Left renal cortex interstitium (tissue), 4 donors: ENCODE measurements at places on chromosomes 11 and 22. TPM values are rescaled to one million over a fixed set of nuclear protein-coding genes. Genes with fewer than 3 reads are reported as not detected.

- DNase-seq, result no peak
These were observed 68.1 kb downstream of the PPP6R3 start for GRCh38 chr11:68528630-68529029.

GRCh38 chr11:70324376-70325115 lies 54.1 kb downstream of the PPFIA1 start:
- DNase-seq, result no peak

GRCh38 chr11:107563702-107564101 lies 1.8 kb downstream of the ALKBH8 start:
- no peak for DNase-seq

Gene PRDX5
- 195 TPM for polyA plus RNA-seq

- DNase-seq, result no peak
These were observed 72.0 kb downstream of the RPUSD4 start for GRCh38 chr11:126139111-126140091.

- no peak for DNase-seq
These were observed 84.0 kb upstream of the PITPNB start for GRCh38 chr22:28002863-28003565.

DNA sequence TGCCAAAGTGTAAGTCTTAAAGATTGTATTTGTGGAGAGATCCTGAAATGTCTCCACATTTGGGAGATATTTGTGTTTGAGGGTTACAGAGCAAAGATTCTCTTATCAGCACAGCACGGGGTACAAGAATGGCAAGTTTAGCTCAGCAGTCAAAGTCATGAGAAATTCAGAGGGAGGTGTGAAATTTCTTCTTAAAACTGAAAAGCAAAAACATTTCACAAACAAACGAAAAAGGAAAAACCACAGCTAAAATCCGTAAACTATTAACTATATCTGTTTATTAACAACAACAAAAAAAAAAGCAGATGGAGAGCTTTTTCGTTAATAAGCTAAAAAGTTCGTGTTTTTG lies 40.9 kb upstream of the ETS1 start:
- no peak for DNase-seq

Gene XRRA1
- 16.4 TPM for polyA plus RNA-seq

DNA sequence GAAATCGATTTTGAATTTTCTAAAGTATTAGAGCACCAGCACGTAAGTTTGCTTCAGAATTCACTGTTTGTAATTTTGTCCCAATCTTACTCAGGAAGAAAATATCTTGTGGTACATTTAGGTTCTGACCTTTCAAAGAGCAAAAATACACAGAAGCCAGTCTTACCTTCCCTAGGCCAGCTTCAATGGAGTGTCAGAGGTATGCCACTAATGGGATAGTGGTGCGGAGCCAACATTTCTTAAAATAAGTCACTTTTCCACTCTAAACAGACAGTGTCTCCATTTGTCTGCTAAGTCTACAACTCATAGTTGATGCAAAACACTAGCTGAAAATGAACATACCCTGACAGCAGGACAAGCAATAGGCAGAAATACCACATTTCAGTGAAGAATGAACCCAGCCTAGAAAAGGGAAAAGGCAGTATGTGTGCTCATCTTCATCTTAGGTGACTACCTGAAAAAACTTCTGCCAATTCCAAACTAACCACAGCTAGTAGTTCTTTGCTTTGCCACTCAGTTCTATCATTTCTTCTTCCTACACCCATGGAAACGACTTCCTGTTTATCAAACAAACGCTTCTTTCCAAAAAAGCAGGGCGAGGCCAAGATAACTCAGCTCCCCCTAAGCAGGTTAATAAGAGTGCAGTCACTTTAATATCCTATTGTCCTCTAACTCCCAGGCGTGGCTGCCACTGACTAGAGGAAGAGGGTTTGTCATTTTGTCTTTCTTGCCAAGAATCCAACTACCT lies 94.0 kb upstream of the APOA1 start:
- DNase-seq, result no peak

GRCh38 chr11:27726981-27727380 lies 26.7 kb upstream of the BDNF start:
- no peak for DNase-seq

DNA sequence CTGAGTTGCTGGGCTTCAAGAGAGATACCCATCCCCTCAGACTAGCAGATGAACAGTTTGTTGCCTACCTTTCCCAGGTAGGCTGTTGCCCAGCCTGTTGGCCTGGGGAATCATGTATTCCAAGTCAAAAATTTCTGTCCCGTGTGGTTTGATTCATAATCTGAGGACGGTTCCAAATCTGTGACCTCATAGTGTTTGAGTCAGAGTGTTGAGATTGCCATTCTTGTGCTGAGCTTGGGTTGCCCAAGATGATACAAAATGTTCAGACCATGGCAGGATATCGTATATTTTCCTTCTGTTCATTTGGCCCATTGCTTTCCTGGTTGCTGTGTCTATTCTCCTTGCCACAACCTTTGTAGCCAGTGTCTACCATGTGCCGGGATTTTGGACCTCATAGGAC lies 64.3 kb downstream of the CYB5R2 start:
- DNase-seq, result no peak

DNA sequence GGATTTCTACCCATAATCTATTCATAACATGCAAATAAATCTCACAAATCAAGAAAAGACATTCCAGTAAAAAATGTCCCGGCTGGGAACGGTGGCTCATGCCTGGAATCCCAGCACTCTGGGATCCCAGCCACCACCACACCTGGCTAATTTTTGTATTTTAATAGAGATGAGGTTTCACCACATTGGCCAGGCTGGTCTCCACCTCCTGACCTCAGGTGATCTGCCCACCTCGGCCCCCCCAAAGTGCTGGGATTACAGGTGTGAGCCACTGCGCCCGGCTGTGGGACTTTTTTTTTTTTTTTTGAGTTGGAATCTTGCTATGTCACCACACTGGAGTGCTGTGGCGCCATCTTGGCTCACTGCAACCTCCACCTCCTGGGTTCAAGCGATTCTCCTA lies 4.7 kb downstream of the CHID1 start:
- DNase-seq, result no peak

GRCh38 chr11:20739577-20739976 lies 70.2 kb downstream of the NELL1 start:
- DNase-seq, result no peak

GRCh38 chr11:120125024-120125423 lies 12.9 kb downstream of the TRIM29 start:
- DNase-seq, result no peak

DNA sequence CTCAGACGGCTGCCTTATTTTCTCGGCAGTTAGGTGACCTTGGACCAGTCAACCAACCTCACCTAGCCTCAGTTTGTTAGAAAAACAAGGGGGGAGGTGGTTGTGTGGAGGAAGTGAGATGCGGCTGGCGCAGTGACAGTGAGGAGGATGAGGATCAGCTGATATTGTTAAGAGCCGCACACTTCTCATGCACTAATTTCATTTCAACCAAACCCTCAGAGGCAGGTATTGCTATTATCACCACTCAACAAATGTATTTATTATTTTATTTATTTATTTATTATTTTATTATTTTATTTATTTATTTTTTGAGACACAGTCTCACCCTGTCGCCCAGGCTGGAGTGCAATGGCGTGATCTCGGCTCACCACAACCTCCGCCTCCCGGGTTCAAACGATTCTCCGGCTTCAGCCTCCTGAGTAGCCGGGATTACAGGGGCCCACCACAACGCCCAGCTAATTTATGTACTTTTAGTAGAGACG lies 2.1 kb downstream of the LGALS1 start:
- no peak for DNase-seq

Gene PRDM10
- polyA plus RNA-seq, result 8.2 TPM

Gene MS4A4E
- polyA plus RNA-seq, result 1.0 TPM

Gene KCNC1
- 1.5 TPM for polyA plus RNA-seq

DNA sequence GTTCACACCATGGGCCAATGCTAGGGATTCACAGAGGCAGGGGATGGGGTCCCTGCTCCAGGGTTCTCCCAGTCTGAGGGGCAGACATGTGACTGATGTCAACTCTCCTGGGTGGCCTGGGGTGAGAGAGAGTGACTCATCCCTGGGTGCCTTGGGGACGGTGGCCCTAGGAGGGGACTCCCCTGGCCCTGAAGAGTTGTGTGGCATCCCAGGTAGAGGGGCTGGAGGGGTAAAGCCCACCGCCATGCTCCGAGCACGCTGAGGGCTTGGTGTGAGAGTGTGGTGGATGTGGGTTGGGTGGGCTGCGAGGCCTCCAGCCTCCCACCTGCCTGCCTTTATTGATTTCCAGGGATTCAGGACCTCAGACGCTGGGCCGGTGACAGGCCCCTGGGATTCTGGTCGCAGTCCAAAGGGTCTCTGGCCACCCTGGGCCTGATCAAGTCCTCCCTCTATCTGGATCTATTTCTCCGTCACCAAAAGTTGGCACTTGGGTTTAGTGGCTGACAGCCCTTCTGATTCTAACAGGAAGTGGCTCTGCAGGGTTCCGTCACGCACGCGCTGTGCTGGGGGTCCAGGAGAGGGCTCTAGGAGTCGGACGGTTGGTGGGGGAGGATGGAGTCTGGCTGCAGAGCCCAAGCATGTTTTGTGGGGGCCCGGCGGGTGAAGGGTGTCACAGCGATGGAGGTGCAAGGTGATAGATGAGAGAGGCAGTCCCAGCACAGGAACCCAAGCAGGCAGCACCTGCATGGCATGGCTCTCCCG lies 27.3 kb upstream of the WNT7B start:
- DNase-seq, result no peak

Gene MRGPRE
- not detected for polyA plus RNA-seq

DNA sequence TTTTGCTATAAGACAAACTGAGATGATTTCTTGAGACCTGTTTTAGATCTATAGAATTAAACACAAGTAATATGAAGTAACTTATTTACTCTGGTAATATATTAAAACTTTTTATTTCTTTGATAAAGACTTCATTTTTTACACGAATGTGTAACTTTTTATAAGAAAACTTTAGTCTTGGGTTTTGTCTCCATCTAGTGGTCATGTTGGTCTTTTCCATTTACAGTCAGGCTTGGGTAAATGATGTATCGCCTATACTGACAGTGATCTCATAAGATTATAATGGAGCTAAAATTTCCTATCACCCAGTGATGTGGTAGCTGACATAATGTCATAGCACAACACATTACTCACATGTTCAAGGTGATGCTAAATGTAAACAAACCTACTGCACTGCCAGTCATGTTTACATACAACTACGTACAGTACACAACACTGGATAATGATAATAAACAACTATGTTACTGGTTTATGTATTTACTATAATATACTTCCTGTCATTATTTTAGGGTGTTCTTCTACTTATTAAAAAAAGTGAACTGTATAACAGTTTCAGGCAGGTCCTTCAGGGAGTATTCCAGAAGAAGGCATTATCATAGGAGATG lies 7.5 kb upstream of the C11orf97 start:
- no peak for DNase-seq

Gene TECTA
- polyA plus RNA-seq, result 3.3 TPM

DNA sequence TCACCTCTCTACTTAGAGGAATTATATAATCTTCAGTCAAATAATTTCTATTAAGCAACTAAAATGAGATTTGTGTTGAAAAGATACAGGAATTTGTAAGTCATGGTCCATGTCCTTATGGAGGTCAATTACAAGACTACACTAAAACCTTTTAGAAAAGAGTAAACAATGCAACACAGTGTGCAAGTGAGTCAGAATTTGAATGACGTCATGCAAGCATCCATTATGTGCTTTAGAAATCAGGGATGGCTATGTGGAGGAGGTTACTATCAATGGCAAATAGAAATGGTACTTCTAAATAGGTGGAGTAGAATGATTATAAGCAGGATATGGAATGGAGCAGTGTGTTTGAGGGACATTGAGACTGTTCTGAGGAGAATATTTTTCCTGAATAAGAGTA lies 16.6 kb downstream of the OR10D3 start:
- no peak for DNase-seq

Gene SERPING1
- polyA plus RNA-seq, result 151 TPM

GRCh38 chr11:2990617-2991451 lies 1.3 kb downstream of the NAP1L4 start:
- DNase-seq, result no peak

DNA sequence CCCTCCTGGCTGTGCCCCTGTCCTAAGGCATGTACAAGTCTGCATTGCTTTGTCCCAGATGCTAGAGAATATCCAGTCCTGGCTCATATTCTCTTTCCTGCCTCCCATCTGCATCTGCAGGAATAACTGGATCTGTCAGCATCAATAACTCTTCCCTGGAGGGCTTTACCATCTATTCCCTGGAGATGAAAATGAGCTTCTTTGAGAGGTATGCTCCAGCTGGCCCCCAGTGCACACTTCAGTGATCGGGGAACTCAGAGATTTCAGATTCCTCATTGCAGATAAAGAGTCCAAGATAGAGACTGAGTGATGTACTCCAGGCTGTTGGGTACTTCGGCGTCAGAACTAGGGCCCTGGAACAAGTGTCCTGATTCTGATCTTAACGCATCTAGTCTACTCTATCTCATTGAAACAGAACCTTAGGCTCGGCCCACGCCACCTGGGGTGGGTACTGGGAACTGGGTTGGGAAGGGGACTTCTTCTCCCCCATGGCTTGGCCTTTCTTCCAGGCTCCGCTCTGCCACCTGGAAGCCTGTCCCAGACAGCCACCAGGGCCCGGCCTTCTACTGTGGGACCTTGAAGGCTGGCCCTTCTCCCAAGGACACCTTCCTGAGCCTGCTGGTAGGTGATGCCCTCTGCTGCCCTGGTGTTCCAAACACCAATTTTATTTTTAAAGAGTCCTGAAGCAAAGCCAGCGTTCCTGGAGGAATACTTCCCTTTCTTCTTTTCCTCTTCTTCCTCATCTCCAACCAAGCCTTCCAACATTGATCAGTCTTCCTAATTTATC lies 17.8 kb upstream of the GLB1L2 start:
- DNase-seq, result no peak

Gene STK33
- polyA plus RNA-seq, result 28.5 TPM

Gene MLC1
- 1.1 TPM for polyA plus RNA-seq

DNA sequence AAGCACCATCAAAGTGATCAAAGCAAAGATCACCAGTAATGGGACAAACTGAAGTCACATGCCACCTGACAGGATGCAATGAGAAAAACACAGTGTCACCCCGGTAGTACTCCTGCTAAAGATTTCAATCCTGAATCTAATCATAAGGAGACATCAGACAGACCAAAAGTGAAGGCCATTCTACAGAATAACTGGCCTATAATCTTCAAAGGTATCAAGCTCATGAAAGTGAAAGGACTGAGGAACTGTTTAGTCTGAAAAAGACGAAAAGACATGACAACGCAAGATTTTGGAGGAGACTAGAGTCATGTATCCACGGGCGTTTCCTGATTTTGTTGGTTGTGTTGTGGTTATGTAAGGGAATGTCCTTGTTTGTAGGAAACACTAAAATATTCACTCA lies 42.4 kb upstream of the TSKU start:
- no peak for DNase-seq

- no peak for DNase-seq
These were observed 219.5 kb downstream of the DCDC1 start for GRCh38 chr11:31150011-31150410.

Gene SPECC1L
- 51.1 TPM for polyA plus RNA-seq

Gene H19
- 2,813 TPM for polyA plus RNA-seq

GRCh38 chr11:43123443-43123842 lies 188.4 kb upstream of the API5 start:
- DNase-seq, result no peak
